ENCODE measurements at places on chromosomes 6 and 20.

DNA sequence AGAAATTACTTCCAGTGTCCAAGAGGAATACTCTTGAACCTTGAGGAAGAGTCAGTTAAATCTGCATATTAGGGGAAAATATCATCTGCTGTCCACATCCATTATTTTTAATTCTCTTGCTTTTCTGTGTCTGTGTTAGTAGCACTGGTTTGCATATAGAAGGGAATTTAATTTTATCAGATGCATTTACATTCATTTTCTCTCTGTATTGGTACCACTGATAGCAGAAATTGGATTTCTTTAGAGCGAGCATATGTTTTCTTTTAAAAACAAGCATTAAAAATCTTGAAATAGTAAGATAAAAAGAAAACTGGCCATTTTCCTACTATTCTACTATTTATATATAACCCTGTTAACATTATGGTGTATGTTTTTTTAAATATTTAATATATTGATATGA is 83.8 kb downstream of the KIZ start:
- no peak for DNase-seq

DNA sequence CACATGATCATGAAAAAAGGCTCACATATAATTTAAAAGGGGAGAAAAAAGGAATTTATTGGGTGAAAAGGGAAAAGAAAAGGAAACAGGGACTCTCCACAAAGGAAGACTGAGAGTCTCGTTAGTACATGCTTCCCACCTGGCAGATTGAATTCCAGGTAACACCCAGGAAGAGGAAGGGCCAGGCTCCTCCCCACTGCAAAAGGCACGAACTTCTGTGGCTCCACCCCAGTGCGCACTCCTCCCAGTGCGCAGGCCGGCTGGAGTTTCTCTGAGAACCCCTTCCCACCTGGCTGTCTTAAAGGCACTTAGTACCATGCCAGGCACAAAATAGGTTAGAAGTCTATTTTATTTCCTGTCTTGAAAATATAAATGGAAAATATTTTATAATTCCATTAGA is 129.8 kb downstream of the COL12A1 start:
- DNase-seq = no peak

DNA sequence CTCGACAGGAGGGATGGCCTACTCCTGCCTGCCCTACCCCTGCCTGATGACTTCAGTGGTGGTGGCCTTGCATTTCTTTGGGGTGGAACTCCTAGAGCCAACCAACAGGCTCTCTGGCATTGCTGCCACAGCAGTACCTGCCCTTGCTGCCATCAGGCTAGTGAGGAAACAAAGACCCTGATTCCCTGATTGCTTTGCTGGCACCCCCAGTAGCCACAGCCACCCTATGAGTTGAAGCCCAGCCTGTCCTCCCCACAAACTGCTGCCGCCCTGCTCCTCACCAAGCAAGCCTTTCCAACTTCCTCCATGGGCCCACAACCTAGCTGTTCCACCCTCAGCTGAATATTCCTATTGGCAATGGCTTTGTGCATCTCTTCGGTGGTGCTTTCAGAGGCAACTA is 52.5 kb upstream of the KHDRBS2 start:
- no peak for DNase-seq

DNA sequence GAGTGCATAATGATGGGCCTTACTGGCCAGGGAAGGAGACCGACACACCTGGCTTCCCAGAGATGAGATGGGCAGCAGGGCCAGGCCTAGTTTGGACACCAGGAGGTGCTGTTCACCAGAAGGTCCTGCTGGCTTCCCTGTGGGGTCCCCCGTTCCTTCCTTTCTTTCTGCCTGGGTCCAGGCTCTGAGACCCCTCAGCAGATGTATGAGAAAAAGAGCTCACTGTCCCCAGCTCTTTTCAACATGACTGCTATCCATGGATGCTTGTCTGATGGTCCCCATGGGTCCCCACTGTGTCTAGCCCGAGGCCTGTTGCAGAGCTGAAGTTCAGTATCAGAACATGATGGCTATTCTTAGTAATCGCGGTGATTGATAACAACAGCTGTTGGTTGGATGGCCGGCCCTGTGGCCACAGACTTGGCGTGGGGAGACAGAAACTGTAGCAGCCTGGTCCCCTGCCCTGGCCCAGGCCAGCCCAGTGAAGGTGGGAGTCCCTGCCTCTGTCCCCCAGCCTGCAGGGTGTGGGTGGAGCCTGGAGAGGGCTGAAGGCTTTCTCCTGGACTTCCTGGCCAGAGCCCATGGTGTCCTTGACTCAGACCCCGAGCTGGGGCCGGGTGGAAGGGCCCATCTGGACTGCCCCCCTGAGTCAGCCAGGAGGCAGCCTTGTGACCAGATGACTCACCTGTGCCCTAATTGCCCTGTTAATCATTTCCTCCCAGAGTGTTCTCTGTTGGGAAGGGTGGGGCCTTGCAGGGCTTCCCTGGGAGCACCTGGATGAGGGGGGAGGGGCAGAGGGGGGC is 9.9 kb upstream of the BAK1 start:
- DNase-seq = peak; percentile 49

DNA sequence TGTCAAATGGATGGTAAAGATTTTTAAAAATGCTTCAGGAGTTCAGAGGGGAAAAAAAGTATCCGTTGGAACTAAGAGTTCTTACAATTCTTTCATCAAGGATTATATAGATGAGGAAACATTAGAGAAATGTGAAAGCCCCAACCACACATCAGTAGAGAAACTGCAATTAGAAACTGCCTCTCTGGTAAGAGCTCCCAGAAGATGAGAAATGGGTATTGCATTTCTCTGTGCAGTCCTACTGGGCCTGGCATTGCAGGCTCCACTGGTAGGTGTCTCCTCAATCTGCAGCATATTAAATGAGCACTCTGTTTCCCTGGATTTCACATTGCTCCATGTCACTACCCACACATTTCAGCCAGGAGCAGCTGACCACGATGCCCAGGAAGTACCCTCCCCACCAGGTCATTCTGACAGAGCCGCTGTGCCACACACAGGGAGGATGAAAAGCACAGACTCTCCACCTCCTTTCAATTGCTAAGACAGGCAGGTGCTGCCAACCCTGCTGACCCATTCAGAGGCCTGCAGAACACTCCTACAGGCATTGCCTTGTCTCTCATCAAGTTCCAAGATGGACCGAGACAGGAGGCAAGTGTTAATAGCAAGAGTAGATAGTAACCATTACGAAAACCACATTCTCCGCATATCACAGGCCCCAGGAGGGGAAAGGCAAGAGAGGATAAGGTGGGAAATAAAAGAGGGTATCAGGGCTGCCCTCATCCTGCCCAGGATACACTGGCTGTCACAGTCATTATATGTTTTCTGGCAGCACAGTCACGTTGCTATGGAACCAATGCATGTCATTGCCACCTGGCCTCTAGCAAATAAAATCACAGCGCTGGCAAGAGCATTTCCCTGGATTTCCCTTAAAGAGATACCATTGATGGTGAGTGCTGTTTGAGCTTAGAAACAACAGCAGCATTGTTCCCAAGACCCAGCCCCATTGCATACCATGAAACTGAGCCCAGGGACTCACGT is 241.7 kb downstream of the ATXN1 start:
- no peak for DNase-seq

DNA sequence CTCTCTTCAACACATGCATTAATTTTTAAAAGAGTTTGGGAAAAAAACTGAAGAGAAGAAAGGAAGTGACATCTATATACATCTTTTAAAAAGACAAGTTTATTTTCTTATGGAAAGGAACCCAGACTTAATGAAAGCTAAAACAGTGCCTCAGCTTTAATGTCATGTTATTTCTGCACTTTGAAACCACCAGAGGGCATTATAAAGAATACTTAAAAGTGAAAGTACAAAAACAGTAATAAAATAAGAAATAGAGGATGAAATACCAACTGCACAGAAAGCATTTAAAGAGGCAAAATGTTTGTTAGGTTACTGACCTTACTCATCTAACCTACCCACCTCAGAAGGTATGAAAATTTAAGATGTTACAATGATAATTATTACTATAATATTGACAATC is 98.8 kb downstream of the HUS1B start:
- no peak for DNase-seq

DNA sequence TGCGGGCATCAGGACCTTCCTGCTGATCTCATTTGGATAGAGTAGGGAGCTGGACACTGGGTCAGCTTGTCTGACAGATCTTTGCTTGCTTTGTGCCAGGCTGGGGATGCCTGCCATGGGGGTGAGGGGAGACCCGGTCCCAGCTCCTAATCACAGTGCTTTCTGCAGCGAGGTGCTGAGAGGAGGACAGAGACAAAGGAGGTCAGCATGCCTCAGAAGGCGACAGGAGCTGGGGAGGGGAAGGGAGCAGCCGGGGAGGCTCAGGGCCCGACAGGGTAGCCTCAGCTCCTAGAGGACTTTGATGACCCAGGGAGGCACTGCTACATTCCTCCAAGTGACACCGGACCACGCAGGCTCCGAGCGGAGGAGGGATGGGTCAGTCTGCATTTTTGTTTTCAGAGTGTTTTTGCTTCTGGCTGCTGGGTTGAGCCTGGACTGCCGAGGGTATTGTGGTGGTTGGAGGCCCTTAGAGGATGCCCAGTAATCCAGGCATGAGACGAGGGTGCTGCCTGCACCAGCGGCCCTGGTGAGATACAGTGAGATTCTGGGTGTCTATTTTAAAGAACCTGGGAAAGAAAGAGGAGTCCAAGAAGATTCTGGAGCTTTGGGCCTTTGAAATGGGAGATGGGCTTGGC is 7.8 kb downstream of the RBM38 start:
- DNase-seq = no peak

DNA sequence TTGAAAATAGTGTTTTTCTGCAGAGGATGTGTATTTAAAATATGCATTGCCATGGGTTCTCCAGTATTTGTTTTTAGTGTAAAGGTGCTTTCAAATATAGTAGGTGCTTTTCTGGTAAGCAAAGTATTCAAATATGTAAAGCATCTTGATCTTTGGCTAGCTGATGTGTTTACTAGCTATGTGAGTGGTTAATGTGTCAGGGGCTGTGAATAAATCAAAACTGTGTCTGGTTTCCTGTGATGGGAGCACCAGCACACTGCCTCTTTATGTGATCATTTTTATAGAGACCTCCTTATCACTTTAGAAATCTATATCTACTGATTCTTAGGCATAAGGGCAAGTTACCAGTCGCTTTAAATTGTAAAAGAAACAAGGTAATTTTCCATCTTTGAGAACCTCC is 388.9 kb upstream of the MAN1A1 start:
- no peak for DNase-seq

GRCh38 chr6:169896826-169897456 is 145.5 kb downstream of the ERMARD start:
- no peak for DNase-seq

DNA sequence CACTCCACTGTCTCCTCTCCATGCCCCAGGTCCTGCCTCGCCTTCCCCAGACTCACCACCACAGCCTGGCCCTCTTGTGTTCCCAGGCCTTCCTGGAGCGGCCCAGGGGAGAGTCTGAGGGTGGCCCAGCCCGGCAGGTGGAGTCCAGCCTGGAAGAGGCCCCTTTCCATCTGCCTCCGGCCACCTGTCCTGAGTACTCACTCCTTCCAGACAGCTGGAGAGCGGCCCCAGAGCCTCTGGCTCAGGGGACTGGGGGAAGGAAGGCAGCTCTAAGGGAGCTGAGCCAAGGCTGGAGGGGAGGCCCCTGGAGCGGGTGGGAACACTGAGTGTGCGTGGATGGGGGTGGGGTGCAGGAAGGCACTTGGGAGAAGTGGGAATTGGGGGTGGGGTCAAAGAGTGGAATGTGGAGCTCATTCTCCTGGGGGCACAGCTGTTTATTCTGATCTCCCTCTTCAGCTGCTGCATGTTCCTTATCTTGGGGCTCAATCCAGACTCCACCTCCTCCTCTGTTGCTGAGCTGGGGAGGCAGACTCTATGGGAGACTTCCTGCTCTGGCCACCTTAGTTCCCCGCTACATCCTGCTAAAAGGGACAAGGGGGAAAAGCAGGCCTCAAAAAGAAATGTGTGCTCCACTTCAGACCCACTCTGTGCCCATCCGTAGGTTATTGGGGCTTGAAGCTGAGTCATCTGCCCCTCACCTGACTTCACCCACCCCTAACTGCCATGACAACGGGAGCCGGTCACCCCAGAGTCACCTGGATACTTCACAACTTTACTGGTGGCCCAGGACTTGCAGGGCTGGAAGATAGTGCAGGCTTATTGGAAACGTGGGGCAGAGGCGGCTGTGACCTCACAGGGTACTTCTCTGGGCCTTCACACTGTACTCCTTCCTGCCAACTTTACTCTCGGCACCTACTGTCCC is 19.5 kb upstream of the TAF8 start:
- no peak for DNase-seq

DNA sequence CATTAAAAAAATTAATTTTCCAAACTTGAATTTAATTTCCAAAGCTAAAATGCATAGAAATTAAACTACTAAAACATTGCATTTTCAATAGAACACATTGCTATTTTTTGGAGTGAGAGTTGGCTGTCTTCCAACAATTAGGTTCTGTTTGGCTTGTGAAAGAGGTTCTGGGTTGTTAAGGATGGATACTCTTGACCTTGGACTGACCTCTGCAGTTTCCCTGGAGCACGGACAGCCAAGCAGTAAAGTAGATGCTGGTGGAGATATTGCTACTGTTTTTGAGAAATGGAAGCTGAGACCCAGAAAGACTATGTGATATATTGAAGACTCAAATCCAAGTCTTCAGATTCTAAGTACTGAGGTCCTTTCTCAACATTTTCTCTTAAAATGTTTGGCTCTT is 95.9 kb upstream of the CHD6 start:
- no peak for DNase-seq

Data from CD4-positive, alpha-beta T cell treated with Interleukin-1 beta for 1 hour (primary cell).